ENCODE measurements at places on chromosomes 4 and X.

GRCh38 chrX:108298165-108298602, 140.0 kb downstream of the COL4A6 start:
- DNase-seq = no peak

GRCh38 chr4:76723924-76724323, 174.0 kb downstream of the SOWAHB start:
- no peak for DNase-seq

GRCh38 chr4:14865804-14866203, 136.5 kb upstream of the CPEB2 start:
- DNase-seq = no peak

DNA sequence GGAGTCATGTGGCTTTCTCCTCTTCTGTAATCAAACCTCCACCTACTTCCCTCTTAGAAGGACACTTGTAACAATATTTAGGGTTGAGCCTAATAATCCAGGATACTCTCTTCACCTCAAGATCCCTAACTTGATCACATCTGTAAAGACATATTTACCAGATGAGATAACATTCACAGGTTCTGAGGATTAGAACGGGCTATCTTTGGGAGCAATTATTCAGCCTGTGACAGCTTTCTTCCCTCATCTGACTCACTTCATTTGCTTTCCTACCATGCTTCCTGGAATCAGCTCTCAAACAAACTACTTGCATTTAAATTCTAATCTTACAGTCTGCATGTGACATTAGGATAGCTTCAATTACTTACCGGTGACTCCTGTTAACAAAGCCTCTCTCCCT, 133.5 kb upstream of the NDST3 start:
- DNase-seq = no peak

GRCh38 chrX:83829874-83830273, 31.1 kb upstream of the CYLC1 start:
- no peak for DNase-seq

GRCh38 chr4:74413265-74413664, 31.7 kb upstream of the AREG start:
- no peak for DNase-seq

- DNase-seq = no peak
Observed at GRCh38 chr4:56655627-56656345, 25.3 kb downstream of the HOPX start.

- no peak for DNase-seq
Observed at GRCh38 chr4:56085275-56085674, 136.5 kb downstream of the CEP135 start.

DNA sequence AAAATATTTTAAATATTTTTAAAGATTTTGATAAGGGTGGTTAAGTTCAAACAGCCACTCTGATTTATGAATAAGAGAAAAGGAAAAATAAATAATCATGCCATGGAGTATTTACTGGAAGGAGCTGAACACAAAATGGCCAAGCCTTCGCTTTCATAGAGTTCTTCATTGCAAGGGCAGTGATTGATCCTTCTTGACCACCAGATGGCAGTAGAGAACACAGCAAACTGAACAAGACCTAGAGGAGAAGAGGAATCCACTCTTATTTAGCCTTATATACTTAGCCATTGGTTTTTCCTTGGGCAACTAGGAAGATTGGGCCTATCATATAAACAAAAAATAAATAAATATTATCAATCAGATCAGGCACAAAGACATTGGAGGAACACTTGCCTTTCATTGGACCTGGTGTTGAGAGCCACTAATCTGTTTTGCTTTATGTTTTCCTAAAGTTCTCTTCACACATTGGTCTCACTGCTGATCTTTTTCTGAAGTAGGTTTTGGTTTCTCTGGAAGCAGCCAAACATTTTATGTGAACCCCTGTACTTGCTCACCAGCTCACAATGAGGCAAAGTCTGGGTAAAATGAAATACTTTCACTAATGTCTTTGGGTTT, 58.1 kb upstream of the PARM1 start:
- DNase-seq = peak; percentile 72

GRCh38 chrX:3771766-3772165, 58.3 kb upstream of the PRKX start:
- no peak for DNase-seq

DNA sequence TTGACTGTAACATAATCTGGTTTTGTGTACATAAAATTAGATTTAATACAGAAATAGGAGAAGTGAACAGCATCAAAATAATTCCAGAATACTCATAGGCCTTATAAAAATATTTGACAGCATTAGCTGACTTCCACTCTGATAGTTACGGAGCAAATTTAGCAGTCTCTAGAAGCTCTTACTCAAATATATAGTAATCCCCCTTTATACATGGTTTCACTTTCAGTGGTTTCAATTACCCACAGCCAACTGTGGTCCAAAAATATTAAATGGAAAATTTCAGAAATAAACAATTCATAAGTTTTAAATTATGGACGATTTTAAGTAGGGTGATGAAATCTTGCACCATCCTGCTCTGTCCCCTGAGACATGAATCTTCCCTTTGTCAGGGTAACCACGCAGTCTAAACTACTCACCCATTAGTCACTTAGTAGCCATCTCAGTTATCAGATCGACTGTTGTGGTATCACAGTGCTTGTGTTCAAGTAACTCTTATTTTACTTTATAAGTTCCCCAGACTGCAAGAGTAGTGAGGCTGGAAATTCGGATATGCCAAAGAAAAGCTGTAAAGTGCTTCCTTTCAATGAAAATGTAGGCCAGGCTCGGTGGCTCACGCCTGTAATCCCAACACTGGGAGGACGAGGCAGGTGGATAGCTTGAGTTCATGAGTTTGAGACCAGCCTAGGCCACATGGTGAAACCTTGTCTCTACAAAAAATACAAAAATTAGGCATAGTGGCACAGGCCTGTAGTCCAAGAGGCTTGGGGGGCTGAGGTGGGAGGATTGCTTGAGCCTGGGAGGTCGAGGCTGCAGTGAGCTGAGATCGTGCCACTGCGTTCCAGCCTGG, 17.2 kb upstream of the RTL9 start:
- no peak for DNase-seq

- DNase-seq = no peak
Observed at GRCh38 chr4:128979934-128980333, 113.4 kb downstream of the SCLT1 start.

DNA sequence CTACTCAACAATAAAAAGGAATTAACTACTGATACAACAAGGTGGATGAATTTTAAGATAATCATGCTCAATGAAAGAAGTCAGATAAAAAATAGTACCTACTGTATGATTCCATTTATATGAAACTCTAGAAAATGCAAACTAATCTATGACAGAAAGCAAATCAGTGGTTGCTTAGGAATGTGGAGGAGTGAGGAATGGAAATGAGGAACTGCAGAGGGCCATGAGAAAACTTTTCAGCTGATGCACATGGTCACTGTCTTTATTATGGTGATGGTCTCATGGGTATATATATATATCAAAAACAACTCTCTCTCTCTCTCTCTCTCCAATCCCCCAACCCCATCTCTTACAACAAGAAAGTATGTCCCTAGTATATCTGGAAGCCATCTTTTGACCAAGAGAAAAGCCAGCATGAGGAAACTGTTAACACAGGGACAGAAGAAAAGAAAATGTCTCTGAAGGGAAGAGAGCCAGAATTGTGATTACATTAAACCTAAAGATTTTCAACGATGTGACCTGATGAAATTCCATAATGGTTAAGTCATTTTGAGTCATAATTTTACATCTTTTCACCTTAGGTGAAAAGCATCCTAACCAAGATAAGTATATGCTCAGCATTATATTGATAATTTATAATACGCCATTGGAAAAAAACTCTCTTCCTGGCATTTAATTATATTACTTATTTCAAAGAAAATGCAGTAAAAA, 8.5 kb upstream of the NFKB1 start:
- no peak for DNase-seq

DNA sequence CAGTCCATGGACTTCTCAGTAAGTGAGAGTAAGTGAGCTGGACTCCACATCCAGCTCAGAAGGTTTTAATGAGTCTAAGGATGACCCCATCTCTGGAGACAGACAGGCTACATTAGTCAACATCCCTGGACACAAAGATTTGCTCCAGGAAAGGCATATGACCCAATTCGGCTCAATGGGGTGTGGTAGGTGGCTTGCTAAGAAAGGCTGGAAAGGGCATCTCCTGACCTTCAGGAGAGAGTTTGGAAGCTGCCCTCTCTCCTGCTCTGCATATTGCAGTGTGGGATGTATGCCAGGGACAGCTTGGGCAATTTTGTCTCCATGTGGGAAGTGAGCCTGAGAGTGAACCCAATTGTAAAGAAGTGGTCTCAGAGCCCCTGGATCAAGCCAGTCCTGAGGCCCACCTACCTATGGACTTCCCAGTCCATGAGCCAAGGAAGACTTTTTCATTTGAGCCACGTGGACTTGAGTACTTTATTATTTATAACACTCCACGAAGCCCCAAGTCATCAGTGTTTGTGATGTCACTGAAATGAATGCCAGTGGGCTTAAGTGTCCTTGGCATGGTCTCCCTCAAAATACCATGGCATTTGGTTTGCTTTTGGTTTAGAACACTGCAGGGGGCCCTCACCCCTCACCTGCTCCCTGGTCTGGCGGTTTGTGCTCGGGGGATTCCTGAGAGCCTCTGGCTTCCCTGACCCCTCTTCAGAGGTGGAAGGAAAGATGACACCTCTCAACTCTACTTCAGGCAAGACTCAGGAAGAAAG, 10.4 kb upstream of the ABLIM2 start:
- DNase-seq = no peak

GRCh38 chrX:115021121-115021520, 3.7 kb upstream of the IL13RA2 start:
- DNase-seq = no peak

DNA sequence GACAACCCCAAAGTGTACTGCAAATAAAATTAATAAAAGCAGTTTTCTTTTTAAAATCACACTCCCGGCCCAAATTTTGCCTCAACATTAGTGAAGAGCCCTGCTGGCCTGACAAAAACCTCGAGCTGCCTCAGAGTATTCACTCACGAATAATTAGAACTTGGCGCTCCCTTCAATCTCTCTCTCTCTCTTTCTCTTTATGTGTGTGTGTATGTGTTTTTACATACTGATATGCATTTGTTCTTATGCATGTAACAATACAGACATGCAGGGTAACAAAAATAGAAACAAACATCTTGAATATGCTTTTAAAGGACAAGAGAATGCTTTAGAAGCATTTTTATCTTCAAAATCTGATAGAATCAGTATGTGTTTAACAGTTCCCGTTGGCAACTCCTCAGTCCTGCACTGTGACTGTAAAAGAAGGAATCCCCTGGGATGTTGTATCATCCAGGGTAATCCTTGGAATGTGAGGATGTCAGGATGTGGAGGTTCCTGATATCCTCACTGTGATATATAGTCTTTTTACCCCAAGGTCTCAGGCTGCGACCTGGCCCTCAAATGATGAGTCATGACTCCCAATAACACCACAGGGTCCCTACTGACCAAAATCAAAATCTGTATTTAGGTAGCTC, 53.0 kb downstream of the PTCHD1 start:
- DNase-seq = no peak

DNA sequence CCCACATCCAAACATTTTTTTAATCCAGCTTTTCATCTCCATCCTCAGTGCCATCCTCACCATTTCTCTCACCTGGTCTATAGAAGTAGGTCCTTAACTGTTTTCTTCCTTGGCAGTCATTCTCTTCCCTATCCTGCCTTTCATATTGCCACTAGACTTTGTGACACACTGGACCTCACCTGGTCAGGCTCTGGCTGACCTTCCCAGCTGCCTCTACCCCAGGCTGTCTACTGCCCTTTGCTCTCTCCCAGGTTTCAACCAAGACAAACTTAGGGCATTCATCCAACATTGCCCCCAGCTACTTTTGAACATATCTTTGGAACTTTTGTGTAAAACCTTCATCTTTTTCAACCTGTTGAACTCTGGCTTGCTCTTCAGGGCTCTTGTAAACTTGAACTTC, 39.8 kb downstream of the TRAPPC11 start:
- DNase-seq = no peak

DNA sequence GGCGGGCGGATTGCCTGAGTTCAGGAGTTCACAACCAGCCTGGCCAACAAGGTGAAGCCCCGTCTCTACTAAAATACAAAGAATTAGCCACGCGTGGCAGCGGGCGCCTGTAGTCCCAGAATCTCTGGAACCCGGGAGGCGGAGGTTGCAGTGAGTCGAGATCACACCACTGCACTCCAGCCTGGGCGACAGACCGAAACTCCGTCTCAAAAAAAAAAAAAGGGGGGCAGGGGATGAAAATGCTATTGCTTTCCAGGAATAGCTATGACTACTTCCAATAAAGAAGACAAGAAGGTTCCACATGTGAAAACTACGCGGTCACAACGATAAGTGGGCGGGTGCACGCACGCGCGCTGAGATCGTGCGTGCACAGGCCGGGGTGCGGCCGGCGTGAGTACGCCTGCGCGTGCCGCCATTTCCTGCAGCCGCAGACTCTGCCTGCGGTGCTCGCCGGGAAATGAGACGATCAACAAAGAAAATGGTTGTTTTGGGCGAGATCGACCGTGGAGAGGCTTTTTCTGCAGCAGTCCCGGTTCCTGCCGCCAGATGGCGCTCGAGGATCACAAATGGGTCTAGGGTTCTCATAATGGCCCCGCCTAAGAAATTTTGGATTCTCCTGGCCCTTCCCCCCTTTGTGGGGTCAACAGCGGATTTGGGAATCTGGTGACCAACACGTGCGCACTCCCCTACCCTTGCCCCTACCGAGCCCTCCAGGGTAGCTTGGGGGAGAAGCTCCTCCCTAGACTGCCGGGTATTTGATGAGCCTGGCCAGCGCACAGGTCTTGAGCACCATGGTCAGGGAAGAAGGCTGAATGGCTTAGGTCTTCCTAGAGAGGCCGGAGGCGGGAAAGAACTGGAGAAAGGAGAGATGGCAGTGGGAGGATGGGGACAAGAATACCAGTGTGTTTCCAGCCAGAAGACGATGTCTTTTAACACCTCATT, 35.1 kb downstream of the PNMA5 start:
- peak; percentile 28 for DNase-seq

GRCh38 chrX:63740382-63740781, 44.6 kb downstream of the ARHGEF9 start:
- no peak for DNase-seq

GRCh38 chr4:73908965-73909364, 39.8 kb downstream of the CXCL1 start:
- no peak for DNase-seq

GRCh38 chr4:137804906-137805495, 272.7 kb upstream of the PCDH18 start:
- no peak for DNase-seq

DNA sequence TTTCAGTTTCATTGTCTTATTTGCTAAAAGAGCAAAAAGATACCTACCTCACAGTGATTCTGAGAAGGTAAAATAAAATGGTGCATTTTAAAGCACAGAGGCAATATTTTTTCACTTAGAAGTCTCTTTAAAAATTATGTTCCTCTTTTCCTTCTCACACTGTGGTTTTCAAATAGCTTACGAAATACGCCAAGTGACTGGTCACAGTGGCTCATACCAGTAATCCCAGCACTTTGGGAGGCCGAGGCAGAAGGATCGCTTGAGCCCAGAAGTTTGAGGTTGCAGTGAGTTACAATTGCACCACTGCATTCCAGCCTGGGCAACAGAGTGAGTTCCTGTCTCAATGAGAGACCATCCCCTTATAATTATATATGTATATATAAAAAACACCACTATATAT, 372.6 kb downstream of the FBXO8 start:
- DNase-seq = no peak

- DNase-seq = no peak
Observed at GRCh38 chr4:42954963-42955669, 62.6 kb downstream of the GRXCR1 start.

All from SHP77 (cell line).